Sciatic nerve (tissue), 2 donors: ENCODE measurements at places on chromosomes 16 and 17. TPM values are rescaled to one million over a fixed set of nuclear protein-coding genes. Genes with fewer than 3 reads are reported as not detected.

- DNase-seq: no peak
These were observed 45.8 kb upstream of the PLCG2 start for GRCh38 chr16:81733295-81733694.

DNA sequence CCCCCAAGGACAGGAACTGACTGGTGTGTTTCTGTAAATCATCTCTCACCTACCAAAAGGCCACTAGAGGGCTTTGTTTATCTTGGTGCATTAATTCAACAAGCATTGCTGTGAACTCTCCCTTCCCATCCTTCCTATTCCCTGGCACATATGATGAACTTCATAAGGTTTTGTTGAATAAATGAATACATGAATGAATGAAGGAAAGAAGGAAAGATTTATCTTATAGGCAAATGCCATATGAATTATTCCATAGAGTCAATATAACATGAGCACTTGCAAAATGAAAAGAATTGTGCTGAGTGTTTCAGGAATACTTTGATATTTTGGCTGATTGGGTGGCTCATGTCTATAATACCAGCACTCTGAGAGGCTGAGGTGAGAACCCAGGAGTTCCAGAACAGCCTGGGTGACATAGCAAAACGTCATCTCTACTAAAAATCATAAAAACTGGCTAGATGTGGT, 4.3 kb downstream of the SPDYE4 start:
- no peak for DNase-seq

The LRRC36 gene
- total RNA-seq: 1.5 TPM

The TMEM238L gene
- total RNA-seq: not detected

The NEUROD2 gene
- total RNA-seq: not detected

DNA sequence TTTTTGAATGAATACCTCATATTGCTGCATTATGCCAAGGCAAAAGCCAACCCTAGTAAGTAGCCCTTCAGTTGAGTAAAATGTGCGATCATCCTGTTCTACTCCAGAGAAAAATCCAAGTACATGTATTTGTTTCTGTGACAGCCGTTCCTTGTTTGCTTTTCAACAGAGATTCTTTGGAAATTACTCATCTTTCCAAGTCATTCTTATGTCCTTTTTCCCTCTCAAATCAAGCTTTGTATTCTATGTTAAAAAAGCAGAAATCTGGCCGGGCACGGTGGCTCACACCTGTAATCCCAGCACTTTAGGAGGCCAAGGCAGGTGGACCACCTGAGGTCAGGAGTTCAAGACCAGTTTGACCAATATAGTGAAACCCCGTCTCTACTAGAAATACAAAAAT, 112.9 kb upstream of the HAS3 start:
- no peak for DNase-seq

The ST6GALNAC2 gene
- total RNA-seq: 104 TPM

The ALOX12B gene
- total RNA-seq: not detected

- DNase-seq: no peak
These were observed 21.4 kb downstream of the TOM1L2 start for GRCh38 chr17:17950806-17951205.
